ENCODE measurements at places on chromosomes 1 and 21.
A peak's percentile ranks its signal among the peaks of the same experiment; 100 is the strongest.

GRCh38 chr1:64683419-64683818, 61.5 kb upstream of the RAVER2 start:
- no peak for DNase-seq

- no peak for DNase-seq
Measured at GRCh38 chr1:193042766-193043691, 16.1 kb downstream of the UCHL5 start.

DNA sequence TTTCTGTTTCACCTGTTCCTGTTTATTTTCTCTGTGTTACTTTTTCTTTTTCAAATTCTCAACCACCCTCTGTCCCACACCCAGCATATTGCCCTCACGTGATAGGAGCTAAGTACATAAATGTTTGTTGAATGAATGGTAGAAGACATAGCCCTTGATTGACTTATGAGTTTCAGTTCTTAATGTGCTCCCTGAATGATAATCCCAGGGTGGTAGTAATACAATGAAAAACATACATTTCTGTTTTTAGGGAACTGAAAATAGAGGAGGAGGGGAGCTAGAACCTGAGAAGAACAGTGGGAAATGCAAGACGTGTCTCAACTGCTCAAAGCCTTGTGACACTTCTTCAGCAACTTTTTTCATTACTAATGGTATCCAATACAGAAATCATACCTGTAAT, 147.1 kb downstream of the SPATA46 start:
- DNase-seq = no peak

GRCh38 chr1:226309398-226310244, 657 bp upstream of the LIN9 start:
- peak; percentile 52 for DNase-seq

- no peak for DNase-seq
Measured at GRCh38 chr1:220274251-220274855, 2.1 kb upstream of the RAB3GAP2 start.

DNA sequence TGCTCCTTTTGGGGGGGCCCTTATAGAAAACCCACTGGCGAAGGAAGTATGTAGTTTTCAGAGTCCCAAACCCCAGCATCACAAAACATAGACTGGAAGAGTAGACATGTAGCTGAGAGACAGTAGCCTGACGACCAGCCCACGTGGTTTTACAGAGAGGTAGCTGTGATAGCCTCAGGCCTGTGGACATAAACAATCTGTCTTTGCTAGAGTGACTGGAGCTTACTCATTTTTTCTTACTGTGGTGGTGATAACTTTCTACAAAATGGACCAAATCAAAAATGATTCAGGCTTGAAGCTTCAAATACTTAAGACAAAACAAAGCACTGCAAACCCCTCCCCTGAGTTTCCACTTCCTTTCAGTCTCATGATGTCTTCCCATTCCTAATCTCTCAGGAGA, 497.0 kb downstream of the RWDD3 start:
- no peak for DNase-seq

DNA sequence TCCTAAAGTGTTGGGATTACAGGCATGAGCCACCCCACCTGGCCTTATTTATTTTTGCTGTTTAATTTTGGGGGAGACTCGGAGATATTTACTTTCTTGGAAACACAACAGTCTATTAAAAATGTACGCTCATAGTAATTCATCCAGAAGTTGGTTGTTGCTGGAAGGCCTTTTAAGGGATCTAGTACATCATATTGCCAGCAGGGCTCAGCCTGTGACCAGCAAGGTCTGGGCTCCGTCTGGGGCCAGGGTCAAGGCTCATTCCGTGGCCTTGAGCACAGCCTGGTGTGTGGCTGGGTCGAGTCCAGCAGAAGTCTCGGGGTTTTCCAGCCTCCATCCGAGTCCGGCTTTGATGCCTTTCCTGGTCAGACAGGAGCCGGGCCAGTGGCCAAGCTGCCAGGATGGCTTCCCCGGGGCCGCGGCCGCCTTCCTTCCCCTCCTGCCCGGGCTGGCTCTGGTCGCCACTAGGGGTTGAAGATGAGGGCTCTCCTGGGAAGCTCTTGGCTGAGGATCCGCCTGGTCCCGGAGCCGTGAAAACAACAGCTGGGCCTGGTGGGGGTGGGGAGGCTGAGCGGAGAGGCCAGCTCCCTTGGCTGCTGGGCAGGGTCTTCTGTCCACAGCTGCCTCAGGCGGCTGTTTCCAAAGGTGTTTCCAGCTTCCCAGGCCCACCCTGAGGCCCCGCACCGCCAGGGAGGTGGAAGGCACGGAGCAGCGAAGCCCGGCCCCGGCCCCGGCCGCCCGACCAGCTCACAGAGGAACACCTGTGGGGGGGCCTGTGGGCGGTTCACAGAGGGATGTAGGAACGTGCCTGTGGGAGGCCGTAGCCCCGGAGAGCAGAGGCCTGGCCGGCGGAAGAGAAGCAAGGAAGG, 5.1 kb upstream of the VWA1 start:
- DNase-seq = peak; percentile 87

- DNase-seq = no peak
Measured at GRCh38 chr1:14784790-14785773, 186.6 kb downstream of the KAZN start.

GRCh38 chr1:158286941-158287346, 2.8 kb upstream of the CD1C start:
- no peak for DNase-seq

- no peak for DNase-seq
Measured at GRCh38 chr1:59156526-59157199, 140.2 kb upstream of the FGGY start.

DNA sequence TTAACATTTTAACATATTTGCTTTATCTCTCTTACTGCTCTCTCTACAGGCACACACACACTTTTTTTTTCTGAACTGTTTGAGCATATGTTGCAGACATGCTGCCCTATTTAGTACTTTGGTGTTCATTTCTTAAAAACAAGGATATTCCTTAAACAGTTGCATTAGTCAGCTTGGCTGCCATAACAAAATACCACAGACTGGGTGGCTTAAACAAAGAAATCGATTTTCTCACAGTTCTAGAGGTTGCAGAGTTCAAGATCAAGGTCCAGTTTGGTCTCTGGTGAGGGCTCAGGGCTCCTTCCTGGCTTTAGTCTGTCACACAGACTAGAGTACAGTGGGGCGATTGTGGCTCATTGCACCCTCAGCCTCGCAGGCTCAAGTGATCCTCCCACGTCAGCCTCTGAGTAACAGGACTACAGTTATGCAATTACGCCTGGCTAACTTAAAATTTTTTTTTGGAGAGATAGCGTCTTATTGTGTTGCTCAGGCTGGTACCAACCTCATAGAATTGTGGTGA, 46.7 kb downstream of the RPRD2 start:
- no peak for DNase-seq

- DNase-seq = no peak
Measured at GRCh38 chr1:212561501-212561931, 47.0 kb upstream of the ATF3 start.

DNA sequence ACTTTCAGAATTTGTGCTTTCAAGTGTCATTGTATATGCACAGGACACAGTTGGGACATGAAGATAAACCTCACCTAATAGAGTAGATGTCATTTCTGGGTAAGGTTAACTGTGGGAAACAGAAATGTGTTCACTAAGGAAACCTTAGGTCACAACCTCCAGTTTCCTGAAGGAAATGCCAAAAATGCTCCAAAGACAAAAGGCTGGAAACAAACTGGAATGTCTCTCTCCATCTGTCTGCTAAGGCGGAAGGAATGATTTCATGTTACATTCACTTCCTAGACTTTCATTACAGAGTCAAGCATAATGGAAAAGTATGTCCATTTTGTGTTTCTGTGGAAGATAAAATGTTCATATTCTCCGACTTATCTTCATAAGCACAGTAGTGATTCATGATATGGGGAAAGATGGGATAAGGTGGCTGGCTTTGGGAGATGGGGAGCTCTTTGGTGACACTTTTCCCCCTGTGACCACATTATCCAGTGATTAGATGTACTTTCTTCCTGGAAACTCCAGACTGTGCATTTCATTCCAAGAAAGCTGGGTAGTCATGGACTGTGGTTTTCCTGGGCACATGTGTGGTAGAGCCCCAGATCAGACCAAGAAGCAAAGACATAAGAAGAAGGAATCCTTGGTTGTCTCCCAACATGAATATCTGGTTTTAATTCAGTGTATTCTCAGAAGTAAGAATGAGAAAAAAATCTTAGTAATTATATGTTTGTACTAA, 5.7 kb downstream of the S1PR1 start:
- DNase-seq = no peak

GRCh38 chr1:218383051-218383450, 37.9 kb downstream of the TGFB2 start:
- no peak for DNase-seq

DNA sequence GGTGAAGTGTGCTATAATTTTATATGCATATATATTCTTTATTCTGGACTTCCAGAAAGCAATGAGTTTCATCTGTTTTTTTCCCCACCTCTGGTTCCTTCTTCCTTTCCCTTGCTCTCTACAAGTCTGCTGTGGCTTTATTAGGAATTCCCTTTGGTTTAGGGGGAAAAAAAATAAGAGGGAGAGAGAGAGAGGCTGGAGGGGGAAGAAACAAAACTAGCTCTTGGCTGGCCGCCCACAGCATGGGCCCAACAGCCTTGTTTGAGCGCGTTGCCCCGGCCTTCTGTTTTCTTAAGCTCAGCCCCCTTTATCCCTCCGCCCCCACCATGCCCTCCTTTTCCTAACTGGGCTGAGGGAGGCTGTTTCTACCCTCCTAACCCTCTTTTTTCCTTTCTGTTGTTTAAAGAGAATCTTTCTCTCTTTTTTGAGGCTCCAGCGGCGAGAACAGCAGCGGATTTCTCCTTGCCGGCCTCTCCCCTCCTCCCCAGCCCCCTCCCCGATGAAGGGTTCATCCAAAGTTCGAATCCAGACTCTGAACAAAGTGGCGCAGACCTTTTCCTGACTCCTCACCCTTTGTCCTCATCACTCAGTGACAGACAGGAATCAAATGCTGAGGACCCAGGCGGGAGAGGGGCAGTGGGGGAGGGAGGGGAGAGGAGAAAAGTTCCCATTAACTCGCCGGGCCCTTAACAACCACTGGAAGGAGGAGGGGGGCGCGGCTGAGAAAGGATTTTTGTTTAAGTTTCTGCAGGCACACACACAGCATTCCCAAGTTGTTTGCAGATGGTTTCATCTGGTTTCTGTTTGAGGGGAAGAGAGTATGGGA, 29.7 kb downstream of the PBX1 start:
- DNase-seq = peak; percentile 92

DNA sequence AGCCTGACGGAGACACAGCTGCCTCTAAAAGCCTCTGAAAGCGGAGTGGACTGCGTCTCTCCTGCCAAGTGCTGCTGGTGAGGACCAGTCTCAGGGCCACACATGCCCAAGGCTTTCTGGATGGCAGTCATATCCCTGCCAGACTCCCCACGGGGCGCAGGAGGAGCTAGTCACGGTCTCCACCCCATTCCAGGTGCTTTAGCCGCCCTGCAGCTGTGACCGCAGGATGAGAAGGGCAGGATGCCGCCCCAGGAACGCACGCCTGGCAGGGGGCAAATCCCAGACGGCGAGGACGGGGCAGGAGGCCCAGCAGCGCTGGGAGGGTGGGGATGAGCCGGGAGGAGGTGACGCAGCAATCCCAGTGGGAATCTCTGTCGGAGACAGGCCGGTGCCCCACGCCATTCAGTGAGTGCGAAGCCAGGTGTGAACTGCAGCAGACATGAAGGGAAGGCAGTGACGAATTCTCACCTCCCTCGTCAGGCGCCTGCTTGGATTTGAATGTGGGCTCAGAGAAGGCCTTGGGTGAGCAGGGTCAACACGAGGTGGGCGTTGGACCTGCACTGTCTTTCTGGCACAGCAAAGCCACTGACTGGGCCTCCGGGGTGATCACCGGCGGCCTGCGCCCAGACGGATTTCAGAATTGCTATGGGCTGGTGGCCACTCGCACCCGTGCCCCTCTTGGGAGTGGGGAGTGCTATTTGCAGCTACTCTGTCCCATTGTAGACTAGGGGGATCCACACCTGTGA, 38.5 kb upstream of the SLC19A1 start:
- DNase-seq = no peak

DNA sequence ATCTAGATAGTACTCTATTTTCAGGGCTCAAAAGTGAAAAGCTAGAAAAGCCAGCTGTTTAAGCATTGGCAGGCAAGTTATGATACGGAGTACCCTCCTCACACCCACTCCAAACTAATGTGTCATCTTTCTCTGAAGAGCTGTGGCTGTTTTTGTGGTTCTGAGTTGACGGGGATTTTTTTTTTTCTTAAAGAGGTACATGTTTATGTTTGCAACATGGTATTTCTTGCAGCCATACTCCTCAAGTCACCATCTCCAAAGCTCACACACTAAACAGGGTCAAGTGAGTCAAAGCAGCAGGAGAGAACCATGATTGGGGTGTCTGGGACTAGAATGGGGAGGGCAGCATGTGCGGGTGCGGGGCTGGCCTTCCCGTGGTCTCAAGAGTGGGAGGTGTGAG, 347.2 kb downstream of the DISC1 start:
- no peak for DNase-seq

- DNase-seq = no peak
Measured at GRCh38 chr1:230316864-230317745, 109.0 kb downstream of the PGBD5 start.

GRCh38 chr1:84603941-84604830, 29.9 kb upstream of the CTBS start:
- DNase-seq = no peak

DNA sequence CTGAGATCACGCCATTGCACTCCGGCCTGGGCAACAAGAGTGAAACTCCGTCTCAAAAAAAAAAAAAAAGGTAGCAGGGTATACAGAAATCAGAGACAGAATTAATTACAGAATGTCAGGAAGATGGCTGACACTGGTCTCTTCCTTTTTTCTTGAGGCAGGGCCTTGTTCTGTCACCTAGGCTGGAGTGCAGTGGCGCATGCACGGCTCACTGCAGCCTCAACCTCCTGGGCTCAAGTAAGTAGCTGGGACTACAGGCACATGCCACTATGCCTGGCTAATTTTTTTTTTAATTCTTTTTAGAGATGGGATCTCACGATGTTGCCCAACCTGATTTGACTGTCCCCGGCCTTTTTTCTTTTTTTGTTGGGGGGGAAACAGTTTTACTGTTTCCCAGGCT, 16.4 kb downstream of the RNU5D-1 start:
- no peak for DNase-seq

- no peak for DNase-seq
Measured at GRCh38 chr21:17427831-17428483, 84.9 kb upstream of the CXADR start.

GRCh38 chr1:232589812-232590743, 39.9 kb downstream of the SIPA1L2 start:
- DNase-seq = no peak

GRCh38 chr1:41662765-41663437, 178.4 kb upstream of the EDN2 start:
- peak; percentile 29 for DNase-seq

DNA sequence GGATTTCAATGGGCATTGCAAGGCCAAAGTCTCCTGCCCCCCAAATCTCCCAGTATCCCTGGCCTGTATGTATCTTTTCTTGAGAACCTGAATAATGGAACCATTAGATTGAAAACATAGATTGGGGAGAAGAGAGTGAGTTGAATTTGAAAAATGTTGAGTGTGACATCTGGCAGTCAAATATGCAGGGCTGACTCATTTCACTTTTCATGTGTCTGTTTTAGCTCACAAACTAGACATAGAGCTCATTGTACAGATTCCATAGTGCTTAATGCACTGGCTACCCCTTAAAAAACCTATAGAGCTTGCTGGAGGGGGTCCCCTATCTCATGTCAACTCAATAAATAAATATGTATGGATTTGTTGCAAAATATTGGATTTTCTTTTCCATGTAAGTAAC, 30.8 kb downstream of the DDR2 start:
- DNase-seq = no peak

All from right lung (tissue), 10 donors.